ENCODE measurements at places on chromosomes 2 and 18.

DNA sequence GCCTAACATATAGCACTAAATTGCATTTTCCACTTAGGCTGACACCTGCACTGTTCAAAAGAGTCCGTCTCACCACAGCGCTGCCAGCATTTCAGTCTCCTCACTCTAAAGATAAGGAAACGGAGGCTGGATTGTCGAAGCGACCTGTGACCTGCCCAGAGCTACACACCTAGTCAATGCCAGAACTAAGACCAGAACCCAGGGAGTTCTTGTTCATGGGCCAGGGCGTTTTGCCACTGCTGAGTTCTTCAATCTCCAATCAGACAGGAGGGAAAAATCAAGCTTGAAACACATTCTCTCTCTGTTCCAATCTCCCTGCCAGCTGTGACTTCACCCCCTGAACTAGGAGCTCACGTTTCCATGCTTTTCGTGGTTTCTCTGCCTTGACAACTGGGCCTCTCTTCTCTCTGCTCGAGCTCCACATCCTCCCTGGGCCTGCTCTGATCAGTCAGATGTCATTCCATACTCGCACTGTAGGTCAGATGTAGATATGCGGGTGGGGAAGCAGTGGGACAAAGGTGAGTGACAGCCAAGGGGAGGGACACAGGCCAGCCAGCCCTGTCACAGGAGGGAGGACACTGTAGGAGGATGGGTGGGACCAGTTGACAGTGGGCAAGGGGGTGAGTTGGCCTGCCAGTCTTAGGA is 221.1 kb upstream of the SMAD2 start:
- ATAC-seq, result no peak

GRCh38 chr2:236744281-236744705 is 174.7 kb downstream of the ACKR3 start:
- ATAC-seq, result no peak

DNA sequence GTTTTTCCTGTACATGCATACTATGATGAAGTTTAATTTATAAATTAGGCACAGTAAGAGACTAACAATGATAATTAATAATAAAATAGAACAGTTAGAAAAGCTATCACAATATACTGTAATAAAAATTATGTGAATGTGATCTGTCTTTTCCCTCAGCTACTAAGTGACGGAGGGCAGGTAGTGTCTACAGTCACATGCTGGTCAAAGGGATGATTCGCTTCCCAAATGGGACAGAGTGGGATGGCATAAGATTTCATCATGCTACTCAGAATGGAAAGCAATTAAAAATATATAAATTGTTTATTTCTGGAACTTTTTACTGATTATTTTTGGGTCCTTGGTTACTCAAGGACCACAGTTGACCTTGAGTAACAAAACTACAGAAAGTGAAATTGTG is 71.5 kb downstream of the DAW1 start:
- ATAC-seq, result no peak

GRCh38 chr2:26475832-26476501 is 2.0 kb downstream of the OTOF start:
- no peak for ATAC-seq

- ATAC-seq, result no peak
Measured at GRCh38 chr18:67710639-67711038, 194.1 kb upstream of the DSEL start.

DNA sequence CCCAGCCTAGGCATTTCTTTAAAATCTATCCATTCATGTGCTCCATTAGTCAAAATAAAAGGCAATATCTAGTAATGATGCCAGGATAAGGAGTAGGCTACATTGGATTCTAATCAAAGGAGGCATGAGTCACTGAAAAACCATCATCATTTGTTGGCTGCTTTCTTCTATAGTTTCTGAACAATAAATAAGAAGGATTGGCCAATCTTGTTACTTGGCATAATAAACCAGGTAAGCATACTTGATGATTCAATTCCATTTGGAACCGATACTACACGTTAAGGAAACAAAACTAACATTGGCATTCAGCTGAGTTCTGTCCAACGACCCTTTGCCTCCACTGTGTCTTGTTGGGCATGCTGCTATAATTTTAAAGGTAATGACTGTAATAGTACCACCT is 27.2 kb downstream of the ATP8B1 start:
- no peak for ATAC-seq

- ATAC-seq, result no peak
Measured at GRCh38 chr2:97910403-97911205, 85.1 kb downstream of the TMEM131 start.

DNA sequence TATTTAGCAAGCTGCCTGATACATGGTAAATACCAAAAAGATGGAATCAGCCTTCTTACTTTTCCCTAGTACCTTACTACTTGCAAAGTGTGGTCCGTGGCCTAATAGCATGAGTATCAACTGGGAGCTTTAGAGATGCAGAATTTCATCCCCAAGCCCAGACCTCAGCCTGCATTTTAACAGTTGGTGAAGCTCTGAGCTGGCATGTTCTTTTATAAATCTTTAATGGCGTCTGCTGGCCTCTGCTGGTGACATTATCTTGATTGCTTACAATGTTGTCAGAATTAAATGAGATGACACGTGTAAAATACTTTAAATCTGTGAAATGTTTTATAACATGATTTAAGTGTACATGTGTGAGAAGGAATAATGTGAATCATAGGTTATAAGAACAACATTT is 115.1 kb upstream of the NOSTRIN start:
- ATAC-seq, result no peak

- no peak for ATAC-seq
Measured at GRCh38 chr18:61854578-61855448, 38.0 kb downstream of the RNF152 start.

DNA sequence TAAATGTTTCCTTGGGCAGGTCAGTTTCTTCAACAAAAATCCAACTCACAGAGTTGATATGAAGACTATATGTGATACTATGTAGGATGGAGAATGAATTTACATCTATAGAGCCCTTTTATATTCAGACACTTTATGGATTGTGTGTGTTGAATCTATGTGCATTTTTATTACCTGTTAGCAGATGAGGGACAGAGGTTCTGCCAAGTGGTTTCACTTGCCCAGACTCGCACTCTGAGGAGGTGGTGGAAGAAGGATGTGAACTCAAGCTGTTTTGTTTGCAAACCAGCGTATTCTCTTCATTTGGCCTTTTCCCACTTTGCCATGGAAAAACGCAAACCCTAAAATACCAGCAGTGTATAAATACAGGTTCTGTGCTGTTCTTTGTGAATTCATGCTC is 237.6 kb downstream of the TDRD15 start:
- ATAC-seq, result no peak

DNA sequence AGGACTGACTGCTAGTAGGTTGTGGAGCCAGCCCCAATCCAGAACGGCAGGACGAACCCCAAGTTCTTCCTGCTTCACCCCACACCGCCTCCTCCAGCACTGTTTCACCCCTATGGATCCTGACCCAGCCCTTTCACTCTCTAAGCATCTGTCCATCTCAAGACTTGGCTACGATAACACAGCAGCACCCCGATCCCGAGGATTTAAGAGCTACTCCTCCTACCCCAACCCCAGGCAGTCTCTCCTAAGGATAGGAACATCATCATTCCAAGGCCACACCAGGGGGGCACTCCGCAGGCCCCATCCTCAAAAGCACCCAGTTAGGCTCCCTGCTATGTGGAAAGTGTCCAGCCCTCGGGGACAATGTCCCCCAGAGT is 645 bp downstream of the KCTD18 start:
- no peak for ATAC-seq

DNA sequence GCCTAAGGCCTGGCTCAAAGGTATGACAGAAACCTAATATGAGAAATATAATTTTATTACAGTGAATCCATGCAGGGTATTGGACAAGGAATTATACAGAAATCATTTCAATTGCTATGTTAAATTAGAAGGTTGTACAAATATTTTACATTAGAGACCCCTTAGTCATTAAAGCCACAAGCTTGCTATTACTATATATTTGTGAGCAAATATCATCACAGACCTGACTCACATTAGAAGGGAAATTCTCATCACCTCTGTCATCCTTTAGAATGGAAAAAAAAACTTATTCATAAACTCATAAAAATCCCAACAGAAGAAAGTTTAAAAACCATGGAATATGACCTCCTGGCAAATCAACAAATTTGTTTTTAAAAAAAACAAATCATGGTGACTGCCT is 277.9 kb downstream of the DCC start:
- no peak for ATAC-seq

DNA sequence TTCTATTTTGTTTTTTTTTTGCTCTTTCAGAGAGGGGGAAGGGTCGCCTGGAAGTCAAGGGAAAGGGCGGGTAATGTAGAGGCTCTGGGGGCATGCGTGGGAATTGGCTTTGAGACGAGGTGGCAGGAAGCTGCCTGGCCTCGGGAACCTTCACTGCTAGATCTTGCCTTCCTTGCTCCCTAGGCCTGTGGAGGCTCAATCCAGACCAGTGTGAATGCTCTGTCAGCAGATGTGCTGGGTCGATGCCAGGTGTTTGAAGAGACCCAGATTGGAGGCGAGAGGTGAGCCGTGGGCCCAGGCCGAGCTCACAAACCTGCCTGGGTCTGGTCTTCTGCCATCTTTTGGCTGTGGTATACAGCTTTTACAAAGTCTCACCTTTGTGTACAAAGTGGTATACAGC is 15.5 kb downstream of the CCT7 start:
- ATAC-seq, result no peak

DNA sequence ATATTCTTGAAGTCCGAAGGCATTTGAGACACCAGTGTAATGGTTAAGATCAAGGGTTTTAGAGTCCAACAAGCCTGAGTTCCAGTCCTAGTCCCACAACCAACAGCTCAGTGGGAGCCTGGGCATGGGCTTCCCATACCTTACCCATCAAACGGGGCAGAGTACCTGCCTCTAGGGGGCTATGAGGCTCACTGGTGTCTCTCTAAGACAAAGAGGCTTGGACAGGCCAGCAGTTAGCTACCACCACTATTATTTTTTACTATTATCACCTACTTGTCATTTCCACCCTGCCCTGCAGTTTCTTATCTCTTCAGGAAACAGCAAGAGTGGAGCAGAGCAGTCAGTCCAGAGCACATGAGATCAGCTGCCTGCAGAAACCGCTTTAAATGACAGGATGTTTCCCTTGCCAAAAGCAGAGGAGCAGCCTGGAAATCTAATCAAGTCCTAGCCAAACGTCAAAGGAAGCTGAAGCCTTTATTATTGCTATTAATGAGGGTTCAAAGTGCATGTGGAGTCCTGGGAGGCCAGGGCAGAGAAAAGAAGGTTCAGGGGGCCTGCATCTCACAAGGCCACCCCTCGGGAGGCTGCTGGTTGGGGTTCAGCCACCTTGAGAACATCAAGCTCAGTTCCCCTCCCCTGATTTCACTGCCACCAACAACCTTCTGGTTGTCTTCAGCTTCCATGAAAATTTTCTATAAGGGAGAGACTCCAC is 66.6 kb downstream of the STPG4 start:
- ATAC-seq, result peak; percentile 37

DNA sequence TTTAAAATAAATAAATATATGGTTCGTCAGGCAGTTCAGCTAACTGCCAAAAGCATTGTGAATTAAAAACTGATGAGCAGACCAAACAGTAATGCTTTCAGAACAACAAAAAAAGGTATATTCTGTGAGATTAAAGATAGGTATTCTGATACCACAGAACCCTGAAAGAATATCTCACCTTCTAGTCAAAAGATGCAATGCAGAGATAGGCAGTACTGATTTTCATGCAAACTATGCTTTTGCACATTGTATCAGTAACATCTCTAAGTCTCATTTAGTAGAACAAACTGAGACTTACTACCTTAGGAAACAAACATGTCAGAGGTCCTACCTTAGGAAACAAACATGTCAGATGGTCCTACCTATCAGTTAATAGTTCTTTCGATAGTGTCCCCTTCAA is 32.4 kb downstream of the CUL3 start:
- no peak for ATAC-seq
